ENCODE measurements at places on chromosomes 2 and 18.

DNA sequence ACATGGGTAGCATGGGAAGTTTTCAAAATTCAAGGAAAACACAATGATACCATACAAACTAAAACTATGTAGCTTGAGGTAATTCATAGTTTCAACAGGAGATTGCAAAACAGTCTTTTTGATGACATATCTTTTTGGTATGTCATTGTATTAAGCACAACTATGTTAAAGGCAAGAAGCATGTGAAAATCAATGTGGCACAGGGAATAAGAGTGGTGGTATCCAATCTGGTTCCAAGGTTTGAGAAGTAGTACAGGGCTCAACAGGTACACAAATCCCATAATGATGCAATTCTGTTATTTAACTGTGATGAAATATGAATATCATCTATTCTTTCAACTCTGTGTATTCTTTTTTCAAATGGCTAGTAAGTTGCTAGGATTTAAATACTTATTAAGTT, 16.4 kb upstream of the DLX2 start:
- no peak for DNase-seq

GRCh38 chr2:98298683-98299164, 47.5 kb upstream of the CNGA3 start:
- no peak for DNase-seq

DNA sequence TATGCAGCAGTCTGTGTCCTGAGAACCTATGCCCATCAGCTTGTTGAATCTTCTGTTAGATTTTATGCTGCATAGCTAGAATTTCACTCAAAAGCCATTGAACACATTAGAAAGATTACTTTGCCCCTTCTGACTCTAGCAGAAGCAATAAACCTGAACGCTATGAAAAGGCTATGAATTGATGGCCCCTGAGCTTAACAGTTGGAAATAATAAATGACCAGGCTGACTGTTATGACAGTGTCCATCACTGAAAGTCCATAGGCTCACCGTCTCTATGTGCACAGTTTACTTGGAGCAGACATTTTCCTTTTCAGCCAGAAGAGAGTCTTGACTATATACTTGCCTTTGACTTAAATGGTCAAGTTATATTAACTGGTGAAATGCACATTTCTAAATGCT, 1618.8 kb upstream of the ACVR2A start:
- no peak for DNase-seq

- no peak for DNase-seq
Measured at GRCh38 chr18:74654638-74655037, 57.0 kb downstream of the ZNF407 start.

DNA sequence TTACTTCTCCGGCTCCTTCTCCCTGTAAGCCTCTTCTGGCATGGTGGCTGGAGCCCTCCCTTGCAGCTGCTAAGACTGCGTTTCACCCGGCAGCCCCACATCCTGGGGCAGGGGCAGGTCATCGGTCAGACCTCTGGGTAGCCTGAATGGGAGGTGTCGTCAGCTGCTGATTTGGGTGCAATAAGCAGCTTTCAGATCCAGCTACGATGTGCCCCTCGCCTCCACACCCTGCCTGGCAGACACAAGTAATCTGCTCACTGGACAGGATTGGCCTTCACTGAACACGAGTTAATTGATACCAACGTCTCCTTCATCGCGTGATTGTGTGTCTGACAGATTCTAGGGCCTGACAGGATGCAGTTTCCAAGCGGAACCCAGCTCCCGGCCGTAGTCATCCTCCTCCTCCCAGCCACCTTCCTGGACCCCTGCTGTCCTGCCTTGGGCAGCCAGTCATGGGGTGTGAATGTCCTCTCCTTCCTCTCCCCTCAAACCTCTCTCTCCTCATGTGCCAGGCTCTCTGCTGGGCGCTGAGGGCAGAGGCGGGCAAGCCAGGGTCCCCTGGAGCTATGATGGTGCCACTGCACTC, 18.9 kb upstream of the PDIA6 start:
- no peak for DNase-seq

Measured in activated CD4-positive, alpha-beta T cell treated with anti-CD3 and anti-CD28 coated beads for 1 hour (primary cell).